ENCODE measurements at places on chromosomes 7 and 10. TPM values are rescaled to one million over a fixed set of nuclear protein-coding genes. Genes with fewer than 3 reads are reported as not detected.

DNA sequence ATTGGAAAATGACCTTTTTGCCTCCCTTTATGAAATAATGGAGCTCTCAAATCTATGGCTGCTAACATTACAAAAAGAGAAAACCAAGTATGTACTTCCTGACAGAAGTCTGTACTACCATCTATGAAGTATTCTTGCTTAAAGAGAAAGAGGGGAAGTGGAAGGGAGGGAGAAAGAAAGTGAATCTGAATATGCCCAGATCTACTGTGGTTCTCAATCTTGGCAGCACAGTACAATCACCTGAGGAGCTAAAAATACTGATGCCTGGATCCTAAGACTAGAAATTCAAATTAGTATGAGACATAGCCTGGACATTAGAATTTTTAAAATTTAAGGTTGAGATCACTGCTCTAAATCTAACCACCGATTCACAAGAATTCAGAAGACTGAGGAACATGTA, 85.2 kb downstream of the IGF2BP3 start:
- no peaks in the 10 kb centered on the region for H3K36me3 ChIP-seq
- H3K4me1 ChIP-seq: no peaks in the 10 kb centered on the region
- H3K4me3 ChIP-seq: no peak overlapping the region
- H3K27me3 ChIP-seq: no peaks in the 10 kb centered on the region
- no peak overlapping the region for H3K27ac ChIP-seq
- no peak for DNase-seq

- DNase-seq: peak; percentile 77
- H3K27ac ChIP-seq: no peak overlapping the region
Observed at GRCh38 chr7:65216469-65216868, 157.2 kb upstream of the ZNF92 start.

The PTPRZ1 gene
- not detected for total RNA-seq

The AQP1 gene
- total RNA-seq: 14.2 TPM
